Glutamatergic neuron (in vitro differentiated cells): ENCODE measurements at places on chromosomes 2 and 18. TPM values are rescaled to one million over a fixed set of nuclear protein-coding genes. Genes with fewer than 3 reads are reported as not detected.
A peak's percentile ranks its signal among the peaks of the same experiment; 100 is the strongest.

DNA sequence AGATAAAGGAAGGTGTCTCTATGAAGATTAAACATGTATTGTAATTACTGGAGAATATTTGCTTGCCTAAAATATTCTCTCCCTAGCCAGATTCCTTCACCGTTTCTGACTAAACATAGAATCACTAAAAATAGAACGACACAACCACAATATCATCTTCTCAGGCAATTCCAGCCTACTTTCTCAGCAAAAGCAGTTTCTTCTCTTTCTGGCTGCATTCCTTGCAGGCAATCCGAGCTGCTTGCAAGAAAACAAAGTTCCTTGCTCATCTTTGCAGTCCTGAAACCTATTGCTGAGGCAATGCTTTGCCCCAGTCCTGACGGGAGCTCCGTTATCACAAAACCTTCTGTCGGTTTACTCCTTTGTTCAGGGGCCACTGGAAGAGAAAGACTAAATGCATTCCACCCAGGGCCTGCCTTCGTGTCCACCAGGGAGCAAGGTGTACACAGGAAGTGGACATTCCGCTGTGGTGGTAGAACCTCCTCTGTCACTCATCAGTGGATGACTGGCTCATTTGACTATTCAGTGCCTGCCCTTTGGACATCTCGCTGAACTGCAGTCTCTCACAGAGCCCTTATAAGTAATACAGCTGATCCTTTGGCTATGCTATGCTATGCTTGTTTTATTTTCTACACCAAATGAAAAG, 239.2 kb upstream of the DOK6 start:
- no peak for DNase-seq
- peaks cover 4% of the 10 kb centered on the region for H3K4me1 ChIP-seq
- H3K4me3 ChIP-seq, result no peak overlapping the region
- no peaks in the 10 kb centered on the region for H3K36me3 ChIP-seq

DNA sequence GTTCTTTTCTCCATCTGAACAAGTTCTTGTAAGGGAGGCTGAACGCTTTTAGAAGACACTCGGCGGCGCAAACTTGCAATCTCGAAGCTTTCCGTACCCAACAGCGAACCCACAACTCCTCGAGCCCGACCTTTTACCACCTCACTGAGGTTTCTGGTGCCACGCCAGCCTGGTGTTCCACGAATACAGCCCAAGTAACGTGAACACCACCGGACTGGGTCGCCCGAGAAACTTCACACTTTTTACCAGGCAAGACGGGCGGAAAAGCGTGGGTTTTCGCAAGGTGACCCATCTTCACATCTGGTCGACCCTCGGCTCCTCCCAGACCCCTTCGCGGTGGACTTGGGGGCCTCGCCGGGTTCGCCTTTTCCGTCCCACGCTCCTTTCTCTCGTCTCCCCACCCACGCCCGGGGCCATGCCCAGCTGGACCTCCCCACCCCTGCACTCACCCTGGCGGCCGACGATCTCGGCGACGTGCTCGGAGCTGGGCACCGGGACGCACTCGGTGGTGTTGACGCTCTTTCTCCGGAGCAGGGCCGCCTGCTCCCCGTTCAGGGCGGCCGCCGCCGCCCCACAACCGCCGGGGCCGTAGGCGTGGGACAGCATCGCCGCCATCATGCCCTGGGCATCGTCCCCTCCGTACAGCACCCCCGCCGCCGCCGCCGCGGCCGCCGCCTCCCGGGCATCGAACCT, 1.2 kb downstream of the MEX3C start:
- H3K4me1 ChIP-seq, result peaks cover 19% of the 10 kb centered on the region
- H3K27ac ChIP-seq, result peak overlapping the region; percentile 97
- H3K36me3 ChIP-seq, result peaks cover 7% of the 10 kb centered on the region
- H3K27me3 ChIP-seq, result peaks cover 19% of the 10 kb centered on the region
- peak overlapping the region; percentile 91 for H3K4me3 ChIP-seq

GRCh38 chr2:154978244-154978643, 279.7 kb downstream of the KCNJ3 start:
- H3K36me3 ChIP-seq, result no peaks in the 10 kb centered on the region
- H3K4me1 ChIP-seq, result no peaks in the 10 kb centered on the region
- no peak overlapping the region for H3K27ac ChIP-seq
- no peaks in the 10 kb centered on the region for H3K27me3 ChIP-seq

- DNase-seq, result no peak
- no peaks in the 10 kb centered on the region for H3K36me3 ChIP-seq
- H3K27me3 ChIP-seq, result no peaks in the 10 kb centered on the region
- no peak overlapping the region for H3K4me3 ChIP-seq
- peaks cover 22% of the 10 kb centered on the region for H3K4me1 ChIP-seq
- no peak overlapping the region for H3K27ac ChIP-seq
These were observed 228.3 kb upstream of the SIX3 start for GRCh38 chr2:44713170-44713569.

- DNase-seq, result no peak
- no peaks in the 10 kb centered on the region for H3K36me3 ChIP-seq
- no peak overlapping the region for H3K4me3 ChIP-seq
- peak overlapping the region; percentile 36 for H3K27ac ChIP-seq
These were observed 61.0 kb upstream of the SLC25A52 start for GRCh38 chr18:31821545-31822171.

- no peak overlapping the region for H3K4me3 ChIP-seq
- peaks cover 7% of the 10 kb centered on the region for H3K4me1 ChIP-seq
- H3K27ac ChIP-seq, result no peak overlapping the region
- no peak for DNase-seq
- peaks cover 10% of the 10 kb centered on the region for H3K27me3 ChIP-seq
- no peaks in the 10 kb centered on the region for H3K36me3 ChIP-seq
These were observed 25.6 kb upstream of the MYCN start for GRCh38 chr2:15914596-15915385.

GRCh38 chr2:178523596-178524134, 43.4 kb downstream of the PLEKHA3 start:
- H3K27ac ChIP-seq, result peak overlapping the region; percentile 14
- H3K4me1 ChIP-seq, result no peaks in the 10 kb centered on the region
- peak overlapping the region; percentile 98 for H3K4me3 ChIP-seq
- H3K36me3 ChIP-seq, result no peaks in the 10 kb centered on the region
- DNase-seq, result no peak

DNA sequence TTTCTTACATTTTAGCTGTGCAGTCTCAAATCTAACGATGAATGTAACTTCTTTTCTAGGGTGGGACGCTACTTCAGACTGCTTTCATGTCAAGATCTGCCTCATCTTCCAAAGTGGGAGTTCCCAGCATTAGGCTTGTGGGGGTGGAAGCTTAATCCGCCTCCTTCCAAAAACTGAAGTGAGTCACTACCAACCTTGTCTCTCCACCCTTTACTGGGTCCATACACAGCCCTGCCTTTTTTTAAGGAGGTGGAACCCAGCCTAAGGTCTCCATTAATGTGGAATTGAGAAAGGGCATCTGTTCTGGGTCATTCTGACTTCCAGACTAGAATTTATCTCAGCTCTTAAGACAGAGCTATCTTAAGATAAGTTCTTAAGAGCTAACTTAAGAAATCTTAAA, 42.0 kb upstream of the NFE2L2 start:
- H3K36me3 ChIP-seq, result no peaks in the 10 kb centered on the region
- DNase-seq, result no peak
- no peaks in the 10 kb centered on the region for H3K4me1 ChIP-seq
- no peak overlapping the region for H3K27ac ChIP-seq

Gene MC4R
- not detected for total RNA-seq

Gene RAX
- total RNA-seq, result not detected
